ENCODE measurements at places on chromosomes 5 and 9. TPM values are rescaled to one million over a fixed set of nuclear protein-coding genes. Genes with fewer than 3 reads are reported as not detected.

DNA sequence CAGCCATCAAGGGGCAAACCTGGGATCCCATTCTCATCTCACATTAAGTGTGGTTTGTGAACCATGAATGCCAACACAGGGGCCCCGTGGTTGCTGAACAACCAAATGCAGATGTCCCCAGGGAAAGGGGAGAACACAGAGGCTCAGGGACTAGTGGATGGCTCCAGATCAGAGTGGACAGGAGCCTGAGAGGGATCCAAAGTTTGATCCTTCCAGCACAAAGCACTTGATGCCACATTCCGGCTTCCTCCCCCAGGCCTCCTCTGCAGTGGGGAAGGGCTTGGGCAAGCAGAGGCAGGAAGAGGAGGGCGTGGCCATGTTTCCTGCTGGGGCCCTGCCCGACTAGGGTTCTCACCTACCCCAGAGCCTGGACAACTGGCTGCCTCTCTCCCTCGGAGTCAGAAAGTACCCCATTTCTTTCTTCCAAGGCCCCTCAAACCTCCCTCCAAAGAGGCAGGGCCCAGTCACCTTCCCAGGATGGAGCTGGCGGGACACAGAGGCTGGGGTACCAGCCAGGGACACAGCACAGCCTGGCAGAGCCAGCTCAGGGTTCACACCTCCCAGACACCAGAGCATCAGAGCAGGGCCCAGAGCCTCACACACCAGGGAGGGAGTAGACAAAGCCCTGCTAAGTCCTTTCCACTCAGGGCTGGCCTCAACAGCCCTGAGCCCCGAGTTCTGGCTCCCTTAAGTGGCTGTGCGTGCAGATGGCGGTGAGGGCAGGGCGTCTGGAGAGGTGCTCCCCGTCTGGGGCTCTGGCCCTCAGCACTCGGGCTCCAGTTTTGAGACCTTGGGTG is 4.3 kb upstream of the RNF44 start:
- peaks cover 66% of the 10 kb centered on the region for H3K4me1 ChIP-seq
- peak overlapping the region; percentile 92 for H3K27ac ChIP-seq
- DNase-seq, result peak; percentile 96
- no peaks in the 10 kb centered on the region for H3K36me3 ChIP-seq
- H3K4me3 ChIP-seq, result peak overlapping the region; percentile 78

SLC36A3 gene
- total RNA-seq, result not detected

LCN15 gene
- not detected for total RNA-seq

- H3K36me3 ChIP-seq, result no peaks in the 10 kb centered on the region
- no peaks in the 10 kb centered on the region for H3K27me3 ChIP-seq
- peak overlapping the region; percentile 51 for H3K4me3 ChIP-seq
- H3K4me1 ChIP-seq, result peaks cover 7% of the 10 kb centered on the region
These were observed 113.0 kb downstream of the GAPVD1 start for GRCh38 chr9:125374443-125375309.

DNA sequence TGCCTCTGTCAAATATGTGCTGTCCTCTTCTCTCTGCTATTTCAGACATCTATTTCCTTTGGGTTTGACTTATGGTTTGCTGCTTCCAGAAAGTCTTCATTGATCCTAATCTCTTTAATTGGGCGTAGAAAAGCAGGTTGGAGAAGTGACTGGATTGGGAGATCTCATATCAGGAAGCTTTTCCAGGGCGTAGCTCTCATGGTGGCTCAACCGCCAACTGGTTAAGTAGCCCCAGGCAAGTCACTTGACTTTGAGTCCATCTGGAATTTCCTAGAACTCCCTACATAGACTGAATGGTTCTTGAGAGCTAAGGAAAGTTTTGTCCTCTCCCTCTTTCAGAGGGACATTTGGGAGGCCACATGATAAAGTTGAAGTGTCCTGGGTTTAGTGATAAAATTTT is 192.3 kb upstream of the GLRA1 start:
- H3K27ac ChIP-seq, result no peak overlapping the region
- no peak overlapping the region for H3K4me3 ChIP-seq
- H3K4me1 ChIP-seq, result no peaks in the 10 kb centered on the region
- no peak for DNase-seq
- no peaks in the 10 kb centered on the region for H3K36me3 ChIP-seq
